ENCODE measurements at places on chromosomes 6 and 20.

GRCh38 chr20:46255440-46256104 lies 52.7 kb downstream of the CDH22 start:
- DNase-seq, result no peak

GRCh38 chr6:134495890-134496248 lies 178.0 kb upstream of the SGK1 start:
- DNase-seq, result no peak

DNA sequence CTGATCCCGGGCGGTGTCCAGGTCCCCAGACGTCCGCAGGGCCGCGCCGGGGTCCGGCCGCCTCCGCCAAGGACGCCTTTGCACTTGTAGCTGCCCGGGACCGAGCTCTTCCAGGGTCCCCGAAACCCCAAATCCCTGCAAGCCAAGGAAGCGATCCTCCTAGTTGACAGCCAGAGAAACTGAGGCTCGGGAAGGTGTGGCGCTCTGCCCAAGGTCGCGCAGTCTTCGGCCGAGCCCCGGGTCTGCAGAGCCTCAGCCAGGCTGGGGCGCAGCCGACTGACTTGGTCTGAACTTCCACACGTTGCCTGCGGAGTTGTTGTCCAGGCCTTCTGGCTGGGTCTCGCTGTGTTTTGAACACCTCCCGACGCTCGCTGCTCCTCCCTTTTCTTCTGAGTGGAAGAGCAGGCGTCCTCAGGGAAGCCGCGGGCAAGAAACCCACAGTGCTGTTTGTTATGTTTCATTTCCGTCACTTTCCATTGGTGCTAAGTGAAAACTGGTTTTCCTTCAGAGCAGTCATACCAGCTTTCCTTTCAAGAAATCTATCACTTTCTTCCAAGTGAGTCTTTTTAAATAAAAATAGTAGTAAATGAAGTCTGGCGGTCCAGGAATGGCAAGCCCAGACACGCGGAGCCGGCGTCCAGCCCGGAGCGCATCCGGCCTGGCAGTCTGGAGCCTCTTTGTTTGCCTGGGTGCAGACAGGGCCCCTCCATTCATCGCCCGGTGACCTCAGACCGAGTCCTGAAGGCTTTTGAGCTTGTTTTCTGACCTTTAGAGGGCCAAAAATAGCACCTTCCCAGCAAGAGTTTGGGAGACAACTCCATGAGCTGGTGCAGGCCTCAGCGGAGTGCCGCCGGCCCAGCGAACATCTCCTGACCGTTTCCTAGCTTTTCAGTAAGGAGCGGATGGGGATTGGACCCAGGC lies 698 bp downstream of the FAM210B start:
- no peak for DNase-seq

GRCh38 chr6:111782192-111782809 lies 91.0 kb downstream of the FYN start:
- no peak for DNase-seq

- DNase-seq, result no peak
Measured at GRCh38 chr6:74764486-74764885, 441.4 kb downstream of the COL12A1 start.

DNA sequence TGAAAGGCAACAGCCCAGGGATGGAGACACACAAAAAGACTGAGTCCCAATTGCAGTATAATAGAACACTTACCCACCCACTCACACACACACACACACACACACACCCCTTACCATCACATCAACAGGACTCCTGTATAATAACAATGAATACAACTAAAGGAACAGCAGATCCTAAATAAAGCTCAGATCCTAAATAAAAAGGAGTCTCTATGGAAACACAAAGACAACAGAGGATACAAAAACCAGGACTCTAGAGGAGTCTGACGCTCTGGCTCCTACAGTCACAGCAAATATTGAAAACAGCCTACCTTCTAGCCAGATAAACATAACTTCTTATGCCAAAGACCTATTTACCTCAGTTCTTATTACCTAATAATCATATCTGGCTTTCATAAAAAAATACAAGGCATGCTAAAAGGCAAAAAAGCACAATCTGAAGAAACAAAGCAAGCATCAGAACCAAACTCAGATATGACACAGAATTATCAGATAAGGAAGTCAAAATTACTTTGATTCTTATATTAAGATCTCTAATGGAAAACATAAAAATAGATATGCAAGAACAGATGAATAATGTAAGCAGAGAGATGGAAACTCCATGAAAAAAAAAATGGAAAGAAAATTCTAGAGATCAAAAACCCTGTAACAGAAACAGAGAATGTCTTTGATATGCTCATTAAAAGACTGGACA lies 134.9 kb downstream of the MMUT start:
- DNase-seq, result no peak

- no peak for DNase-seq
Measured at GRCh38 chr6:163958646-163959045, 544.1 kb downstream of the QKI start.

DNA sequence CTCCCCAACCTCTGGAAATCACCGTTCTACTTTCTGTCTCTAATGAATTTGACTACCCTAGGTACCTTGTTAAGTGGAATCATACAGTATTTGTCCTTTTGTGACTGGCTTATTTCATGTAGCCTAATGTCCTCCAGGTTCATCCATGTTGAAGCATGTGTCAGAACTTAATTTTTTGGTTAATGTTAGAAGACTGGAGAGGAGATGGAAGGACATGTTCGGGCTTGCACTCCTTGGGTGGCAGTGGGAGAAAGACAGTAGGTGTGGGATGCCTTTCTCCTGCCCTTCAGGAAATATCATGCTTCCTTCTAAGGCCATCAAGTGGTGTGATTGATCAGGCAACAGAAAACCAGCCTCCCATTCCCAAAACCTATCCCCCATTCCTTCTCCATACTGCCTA lies 61.1 kb upstream of the RNF144B start:
- no peak for DNase-seq

- DNase-seq, result no peak
Measured at GRCh38 chr6:19849755-19850154, 12.6 kb downstream of the ID4 start.

GRCh38 chr6:44034391-44034861 lies 92.8 kb downstream of the MRPL14 start:
- DNase-seq, result no peak

DNA sequence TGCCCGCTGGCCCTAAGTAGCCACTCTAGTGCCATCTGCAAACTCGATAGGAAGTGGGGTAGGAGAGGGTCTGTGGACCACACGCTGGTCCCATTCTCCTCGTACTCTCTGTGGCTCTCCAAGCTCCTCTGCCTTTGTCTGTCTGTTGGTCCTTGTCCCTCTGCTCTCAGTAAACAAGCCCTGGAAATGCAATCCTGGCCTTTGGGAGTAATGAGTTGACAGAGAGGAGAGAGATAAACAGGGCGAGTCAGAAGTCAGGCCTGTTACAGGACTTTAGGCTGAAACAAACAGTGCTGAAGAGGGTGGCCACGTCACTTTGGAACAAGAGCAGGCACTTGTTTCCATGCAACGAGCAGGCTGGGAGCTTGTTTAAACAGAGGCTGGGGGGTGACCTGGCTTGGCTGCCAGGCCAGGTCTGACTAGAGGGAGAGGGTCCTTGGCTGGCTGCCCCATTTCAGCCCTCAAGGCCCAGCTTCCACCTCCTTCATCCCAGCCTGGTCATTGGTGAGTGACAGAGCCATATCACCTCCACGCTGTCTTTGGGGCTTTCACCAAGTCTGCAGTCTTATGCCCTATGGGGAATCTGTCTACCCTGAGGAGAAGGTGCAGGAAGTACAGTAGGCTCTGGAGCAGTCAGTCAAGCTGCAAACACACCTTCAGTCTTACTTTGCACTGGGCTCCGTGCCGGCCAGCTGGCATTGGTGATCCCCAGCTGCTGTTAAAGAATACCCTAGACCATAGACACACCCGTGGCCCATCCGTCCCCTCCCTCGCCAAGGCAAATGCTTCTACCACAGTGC lies 22.6 kb downstream of the FOXP4 start:
- no peak for DNase-seq

- DNase-seq, result no peak
Measured at GRCh38 chr6:117371492-117371891, 54.2 kb downstream of the ROS1 start.

DNA sequence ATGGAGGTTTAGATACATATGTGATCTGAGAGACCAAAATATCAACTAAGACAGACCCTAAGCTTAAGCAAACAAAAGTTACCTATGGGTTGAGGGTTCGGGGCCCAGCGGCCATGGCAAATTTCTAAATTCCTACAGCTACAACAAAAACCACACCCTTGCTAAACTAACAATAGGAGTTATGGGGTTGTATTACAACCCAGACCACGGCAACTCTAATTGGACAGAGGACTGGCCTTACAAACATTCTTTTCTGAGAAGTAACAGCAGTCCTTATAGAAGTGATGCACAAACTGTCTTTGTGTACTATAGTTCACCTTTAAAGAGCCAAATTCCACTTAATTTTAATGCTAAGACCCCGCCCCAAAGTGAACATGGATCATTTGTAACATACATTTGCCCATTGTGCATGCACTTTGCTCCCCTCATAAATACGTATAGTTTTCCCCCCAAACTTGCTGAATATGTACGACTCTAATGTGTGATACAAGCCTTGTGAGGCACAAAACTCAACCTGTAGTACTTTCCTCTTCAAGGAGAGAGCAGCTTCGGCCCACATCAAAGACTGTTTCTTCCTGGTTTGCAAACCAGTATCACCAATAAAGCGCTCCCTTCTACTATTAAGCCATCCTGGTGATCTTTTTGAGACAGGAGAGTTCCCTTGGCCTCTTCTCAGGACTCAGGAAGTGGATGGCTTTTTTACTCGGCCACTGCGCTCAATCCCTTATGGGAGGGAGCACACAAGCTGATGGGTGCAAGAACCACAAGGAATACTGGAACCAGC lies 25.6 kb upstream of the MBOAT1 start:
- DNase-seq, result no peak

DNA sequence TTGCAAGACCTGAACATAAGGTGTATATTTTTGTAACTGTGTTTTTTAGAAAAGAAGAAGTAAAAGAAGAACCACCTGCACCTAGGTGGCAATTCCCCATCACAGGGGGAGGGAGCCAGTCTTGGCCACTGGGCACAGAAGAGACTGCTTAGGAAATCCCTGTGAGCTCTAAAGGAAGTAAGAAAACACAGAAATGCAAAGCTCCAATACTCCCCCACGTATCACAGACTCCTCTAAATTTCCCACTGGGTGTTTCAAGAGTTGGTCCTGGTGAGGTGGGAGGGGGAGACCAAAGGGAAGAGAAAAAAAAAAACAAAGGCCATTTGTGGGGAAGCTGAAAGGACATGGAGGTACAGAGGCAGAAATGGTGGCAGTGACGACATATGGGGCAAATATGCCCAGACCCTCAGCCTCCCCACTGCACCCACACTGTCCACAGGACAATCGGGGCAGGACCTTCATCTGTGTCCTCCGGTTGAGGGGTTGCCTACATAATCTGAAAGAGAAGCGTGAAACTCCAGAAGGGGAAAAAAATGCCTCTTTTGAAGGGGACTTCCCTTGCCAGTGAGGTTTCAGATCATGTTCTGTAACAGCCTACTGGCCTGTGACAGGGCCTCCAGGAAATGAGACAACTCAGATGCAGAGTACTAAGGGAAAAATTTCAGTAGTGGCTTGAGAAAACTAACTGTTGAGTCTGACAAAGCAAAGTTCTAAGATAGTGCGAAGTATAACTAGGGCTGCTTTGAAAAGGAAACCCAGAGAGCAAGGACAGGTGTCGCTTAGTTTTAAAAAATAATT lies 226.2 kb upstream of the MARCKS start:
- DNase-seq, result no peak

DNA sequence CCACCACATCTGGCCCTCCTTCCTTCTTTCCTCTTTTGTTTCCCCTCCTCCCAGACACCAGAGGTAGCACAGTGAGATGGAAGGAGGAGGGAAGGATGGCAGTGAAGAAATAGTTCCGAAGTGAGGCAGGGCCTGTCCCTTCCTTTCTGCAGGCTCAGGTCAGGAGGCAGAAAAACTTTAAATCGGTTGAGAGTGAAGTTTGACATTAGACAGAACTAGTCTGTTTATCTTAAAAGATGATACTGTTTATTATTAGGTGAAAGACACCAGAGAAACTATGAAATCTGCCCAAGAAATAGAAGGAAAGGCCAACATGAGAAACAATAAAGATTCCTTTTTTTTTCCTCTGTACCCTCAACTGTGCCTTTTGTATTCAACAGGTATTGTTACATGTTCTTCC lies 670.3 kb downstream of the UTRN start:
- no peak for DNase-seq

- DNase-seq, result no peak
Measured at GRCh38 chr6:71310261-71310660, 21.6 kb downstream of the OGFRL1 start.

- no peak for DNase-seq
Measured at GRCh38 chr20:23390091-23390774, 28.3 kb downstream of the GZF1 start.

DNA sequence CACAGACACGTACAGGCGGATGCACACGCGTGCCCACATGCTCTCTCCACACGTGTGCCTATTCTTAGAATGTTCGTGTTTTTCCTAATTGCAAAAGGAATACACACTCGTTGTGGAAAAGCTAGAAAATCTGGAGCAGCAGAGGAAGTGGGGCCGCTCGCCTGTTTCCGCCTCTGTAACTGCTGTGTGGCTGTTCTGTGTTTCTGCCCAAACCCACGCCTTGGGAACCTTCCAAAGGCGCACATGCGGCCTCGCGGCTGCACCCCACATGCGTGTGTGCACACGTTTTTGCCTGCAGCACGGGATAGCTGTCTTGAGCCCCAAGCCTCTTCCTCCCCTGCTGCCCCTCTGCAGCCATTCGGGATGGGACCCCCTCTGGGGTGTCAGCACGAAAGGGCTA lies 12.2 kb downstream of the SLC17A9 start:
- no peak for DNase-seq

GRCh38 chr20:7930343-7930742 lies 9.9 kb downstream of the HAO1 start:
- no peak for DNase-seq
